ENCODE measurements at places on chromosomes 3 and 15.
A peak's percentile ranks its signal among the peaks of the same experiment; 100 is the strongest.

DNA sequence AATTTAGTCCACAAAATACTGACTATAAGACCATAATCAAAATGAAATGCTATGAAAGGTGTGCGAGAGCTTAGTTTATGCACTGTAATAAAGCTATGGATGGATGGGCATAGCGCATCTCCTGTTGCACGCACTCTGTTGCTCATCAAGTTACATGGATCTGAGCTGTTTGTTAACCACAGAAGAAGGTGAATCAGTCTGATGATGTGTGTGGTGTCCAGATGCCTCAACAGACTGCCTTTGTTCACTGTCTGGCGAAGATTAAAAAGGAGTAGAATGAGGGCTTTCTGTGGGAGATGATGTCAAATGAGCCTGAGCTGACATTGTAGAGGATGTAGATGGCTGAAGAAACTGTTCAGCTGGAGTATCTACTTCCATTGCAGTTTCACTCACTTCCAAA is 36.1 kb downstream of the NSMCE3 start:
- no peak for DNase-seq

GRCh38 chr3:84974347-84974746 is 15.6 kb downstream of the CADM2 start:
- no peak for DNase-seq

- no peak for DNase-seq
These were observed 481.5 kb downstream of the LPP start for GRCh38 chr3:188635258-188636042.

DNA sequence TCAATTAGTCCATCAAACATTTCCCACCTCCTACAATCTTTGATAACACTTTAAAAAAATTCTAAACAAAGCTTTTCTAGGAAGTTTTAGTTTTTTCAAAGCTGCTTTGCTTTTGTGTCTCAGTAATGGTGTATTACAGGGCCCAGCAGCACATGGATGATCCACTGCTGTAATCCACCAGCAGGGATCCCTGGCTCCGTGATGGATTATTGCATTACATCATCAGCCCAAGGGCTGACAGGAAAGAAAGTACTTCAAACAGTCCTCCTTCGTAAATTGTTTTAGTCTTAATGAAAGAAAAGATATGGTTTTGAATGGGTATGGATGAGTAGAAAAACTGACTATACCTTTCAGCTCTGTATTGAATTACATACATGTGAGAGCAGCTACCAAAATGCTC is 688.9 kb upstream of the NAALADL2 start:
- no peak for DNase-seq

- no peak for DNase-seq
These were observed 389.1 kb upstream of the RARB start for GRCh38 chr3:25038922-25039321.

DNA sequence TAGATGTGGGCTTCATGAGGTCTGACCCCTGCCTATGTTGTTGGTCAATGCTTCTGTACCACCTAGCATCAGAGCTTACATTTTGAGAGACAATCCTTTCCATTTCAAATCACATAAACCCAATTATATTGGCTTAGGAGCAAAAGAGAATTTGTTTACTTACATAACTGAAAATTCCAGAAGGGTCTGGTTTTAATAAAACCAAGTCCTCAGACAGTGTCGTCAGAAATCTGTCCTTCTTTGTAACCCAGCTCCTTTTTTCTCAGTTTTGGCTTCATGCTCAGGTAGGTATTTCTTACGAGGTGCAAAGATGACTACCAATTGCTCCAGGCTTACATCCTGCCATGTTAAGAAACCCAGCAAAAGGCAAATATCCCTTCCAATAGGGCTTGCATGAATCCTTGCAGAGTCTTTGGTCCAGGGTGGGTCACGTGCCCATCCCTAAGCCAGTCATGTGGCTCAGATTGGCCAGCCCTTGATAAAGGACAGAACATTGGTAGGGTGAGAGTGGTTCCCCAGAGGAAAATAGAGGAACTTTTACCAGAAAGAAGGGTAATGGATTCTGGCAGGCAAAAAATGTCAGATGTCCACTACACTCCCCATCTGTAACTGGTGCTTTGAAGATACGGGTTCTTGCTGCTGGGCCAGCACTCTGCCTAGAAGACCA is 50.2 kb upstream of the VILL start:
- no peak for DNase-seq

- no peak for DNase-seq
These were observed 151.2 kb upstream of the CDIN1 start for GRCh38 chr15:36428102-36428845.

DNA sequence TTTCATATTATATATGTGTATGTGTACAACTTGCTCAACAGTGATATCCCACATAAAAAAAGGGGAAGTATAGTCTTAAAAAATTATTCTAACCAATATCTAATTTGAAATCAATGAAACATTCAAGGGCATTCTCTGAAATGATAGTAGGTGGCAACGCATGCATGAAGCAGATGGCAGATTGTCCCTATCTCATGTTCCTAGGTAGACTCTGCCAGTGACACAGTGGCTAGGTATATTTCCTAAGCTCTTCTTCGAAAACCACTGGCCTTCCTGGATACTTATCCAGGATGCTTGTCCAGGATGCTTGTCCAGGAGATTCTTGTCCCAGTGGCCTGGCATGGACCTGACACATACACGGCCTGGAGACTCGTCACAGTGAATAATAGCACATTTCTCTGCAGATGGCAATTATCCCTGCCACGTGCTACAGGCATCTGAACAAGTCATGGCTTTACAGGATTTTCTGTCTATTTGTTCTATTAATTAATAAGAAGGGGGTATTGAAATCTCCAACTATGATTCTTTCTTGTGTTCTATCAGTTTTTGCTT is 54.9 kb downstream of the OCA2 start:
- DNase-seq = no peak

DNA sequence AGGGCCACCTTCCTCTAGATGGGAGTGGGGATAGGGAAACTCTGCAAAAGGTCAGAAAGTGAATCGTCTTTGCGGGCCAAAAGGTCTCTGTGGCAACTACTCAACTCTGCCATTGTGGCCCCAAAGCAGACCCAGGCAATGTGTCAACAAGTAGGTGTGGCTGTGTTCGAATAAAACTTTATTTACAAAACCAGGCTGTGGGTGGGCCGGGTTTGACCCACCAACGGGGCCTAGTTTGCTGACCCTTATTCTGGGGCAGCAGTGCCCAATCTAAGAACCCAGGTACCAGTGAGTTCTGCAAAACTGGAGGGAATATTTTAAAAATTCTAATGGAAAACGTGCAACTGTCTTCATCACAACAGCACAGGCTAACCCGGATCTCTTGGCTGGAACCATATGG is 40.9 kb downstream of the RORA start:
- DNase-seq = no peak

GRCh38 chr15:38660738-38661137 is 96.1 kb upstream of the RASGRP1 start:
- no peak for DNase-seq

GRCh38 chr3:43161684-43162229 is 55.9 kb upstream of the POMGNT2 start:
- DNase-seq = no peak

DNA sequence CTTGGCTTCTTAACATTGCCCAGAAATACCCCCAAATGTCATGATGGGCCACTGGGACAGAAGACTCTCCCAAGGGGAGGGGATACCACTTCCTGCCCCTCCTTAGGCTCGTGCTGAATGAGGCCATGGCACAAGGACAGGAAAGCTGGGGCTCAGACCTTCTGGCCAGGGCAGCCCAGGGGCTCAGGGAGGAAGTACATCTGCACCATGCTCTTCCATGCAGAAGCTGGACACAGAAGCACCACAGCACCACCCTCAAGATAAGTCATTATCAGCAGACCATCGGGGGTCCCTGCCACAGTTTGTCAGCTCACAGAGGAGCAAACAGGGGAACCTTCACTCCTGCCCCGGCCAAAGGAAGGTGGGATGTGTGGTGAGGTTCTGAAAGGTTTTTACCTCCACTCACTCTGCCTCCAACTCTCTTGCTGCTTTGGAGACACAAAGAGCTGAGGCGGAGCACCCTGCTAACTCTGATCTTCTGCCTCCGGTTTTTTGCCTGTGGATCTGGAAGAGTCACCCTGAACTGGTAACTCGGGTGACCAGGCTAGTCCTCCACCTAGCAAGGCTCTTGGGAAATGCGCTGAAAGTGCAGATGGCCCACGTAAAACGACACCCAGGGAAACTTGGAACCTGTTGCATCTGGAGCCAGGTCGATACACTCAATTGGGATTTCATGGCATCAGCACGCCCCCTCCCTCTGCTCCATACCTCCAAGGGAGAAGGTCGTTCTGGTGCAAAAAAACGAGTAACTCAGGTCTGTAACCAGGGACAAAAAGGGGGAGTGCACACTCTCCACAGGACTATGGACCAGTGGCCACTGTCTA is 8.3 kb downstream of the BMF start:
- no peak for DNase-seq

DNA sequence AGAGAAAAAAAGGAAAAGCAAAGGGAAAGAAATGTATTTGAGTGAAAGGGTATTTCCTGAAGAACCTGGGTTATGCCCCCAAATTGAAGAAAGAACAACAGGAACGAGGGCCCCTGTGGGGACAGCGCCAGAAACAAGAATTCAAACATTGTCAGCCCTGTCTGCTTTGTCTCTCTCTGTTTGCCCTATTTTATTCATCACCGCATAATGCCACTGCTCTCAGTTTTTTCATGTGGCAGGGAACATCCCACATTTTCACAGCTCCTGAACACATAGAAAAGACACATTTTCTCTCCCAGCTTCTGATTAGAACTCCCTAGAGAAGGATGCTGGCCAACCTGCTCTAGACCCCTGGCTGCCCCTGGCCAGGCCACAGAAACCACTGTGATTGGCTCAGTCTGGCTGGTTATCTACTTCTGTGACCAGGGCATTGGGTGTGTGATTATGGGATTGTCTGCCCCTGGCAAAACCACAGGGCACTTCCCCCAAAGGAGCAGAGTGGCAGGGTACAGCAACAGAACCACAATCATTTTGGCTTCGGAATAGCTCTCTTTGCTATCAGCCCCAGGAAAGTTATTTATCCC is 31.3 kb upstream of the CCDC54 start:
- no peak for DNase-seq

DNA sequence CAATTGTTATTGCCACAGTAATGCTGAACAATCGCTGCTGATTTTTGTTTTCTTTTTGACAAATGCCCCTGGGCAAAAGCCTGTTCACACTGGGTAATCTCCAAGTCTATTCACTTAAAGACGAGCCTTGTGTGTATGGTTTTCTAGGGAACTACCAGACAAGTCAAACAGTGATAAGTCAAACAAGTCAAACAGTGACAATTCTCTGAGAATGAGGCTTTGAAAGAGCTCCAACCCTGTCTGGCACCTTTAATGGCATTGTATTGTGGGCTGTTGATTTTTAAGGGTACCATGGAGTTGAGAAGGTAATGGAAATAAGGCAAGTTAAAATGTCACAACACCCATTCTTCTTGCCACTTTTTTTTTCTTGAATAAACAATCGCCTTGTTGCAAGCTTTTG is 59.4 kb upstream of the TMC3 start:
- DNase-seq = no peak

GRCh38 chr3:68007621-68008226 is 353.3 kb upstream of the SUCLG2 start:
- DNase-seq = peak; percentile 14

GRCh38 chr3:31230425-31231223 is 302.1 kb upstream of the STT3B start:
- no peak for DNase-seq

DNA sequence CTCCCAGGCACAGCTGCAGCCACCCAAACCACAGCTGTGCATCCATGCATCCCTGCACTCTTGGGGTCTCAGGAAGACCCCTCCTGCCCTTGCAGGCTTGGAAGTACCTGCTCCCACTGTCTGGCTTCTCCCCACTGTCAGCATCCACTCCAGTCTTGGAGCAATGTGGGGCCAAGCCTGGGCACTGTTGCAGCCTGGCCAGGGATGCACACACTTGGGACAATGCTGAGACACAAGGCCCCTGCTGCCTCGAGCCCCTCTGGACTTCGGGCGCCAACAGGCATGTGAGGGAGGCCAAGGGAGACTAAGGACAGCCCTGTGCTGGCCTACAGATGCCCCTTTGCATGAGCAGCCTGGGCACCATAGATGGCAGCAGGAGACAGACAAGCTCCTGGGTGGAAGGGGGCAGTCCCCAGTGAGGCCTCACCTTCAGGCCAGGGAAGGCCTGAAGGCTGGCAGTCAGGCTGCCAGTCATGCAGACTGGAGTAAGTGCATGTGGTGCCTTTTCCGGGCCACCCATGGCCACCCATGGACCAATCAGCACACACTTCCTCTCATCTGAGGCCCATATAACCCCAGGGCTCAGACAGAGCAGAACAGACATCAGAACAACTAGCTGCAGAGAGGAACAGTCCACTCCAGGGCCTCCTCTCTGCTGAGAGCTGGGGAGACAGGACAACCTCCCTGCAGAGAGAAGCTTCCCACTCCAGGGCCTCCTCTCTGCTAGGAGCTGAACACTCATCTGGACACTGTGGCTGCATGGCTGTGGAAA is 219.0 kb downstream of the VGLL3 start:
- DNase-seq = no peak

GRCh38 chr15:38991701-38992100 is 427.1 kb upstream of the RASGRP1 start:
- DNase-seq = no peak
